ENCODE measurements at places on chromosomes 2 and 18. TPM values are rescaled to one million over a fixed set of nuclear protein-coding genes. Genes with fewer than 3 reads are reported as not detected.

LRP2 gene
- 1.9 TPM for total RNA-seq

C2orf92 gene
- 7.4 TPM for total RNA-seq

RNF125 gene
- total RNA-seq, result 22.2 TPM

CDCA7 gene
- 80.4 TPM for total RNA-seq

SLC9A4 gene
- 0.11 TPM for total RNA-seq

HJURP gene
- total RNA-seq, result 94.6 TPM

NLRC4 gene
- total RNA-seq, result 0.07 TPM

SPATA3 gene
- 1.3 TPM for total RNA-seq

- H3K36me3 ChIP-seq, result no peaks in the 10 kb centered on the region
- H3K27me3 ChIP-seq, result peaks cover 3% of the 10 kb centered on the region
- no peak overlapping the region for H3K27ac ChIP-seq
- no peak for DNase-seq
- H3K4me3 ChIP-seq, result no peak overlapping the region
These were observed 20.5 kb downstream of the CFAP65 start for GRCh38 chr2:219020604-219021365.

- no peaks in the 10 kb centered on the region for H3K36me3 ChIP-seq
- no peak overlapping the region for H3K4me3 ChIP-seq
- H3K27ac ChIP-seq, result no peak overlapping the region
- DNase-seq, result no peak
- H3K4me1 ChIP-seq, result no peaks in the 10 kb centered on the region
- peaks cover 29% of the 10 kb centered on the region for H3K27me3 ChIP-seq
These were observed 56.3 kb upstream of the LAPTM4A start for GRCh38 chr2:20107776-20108175.

- H3K27me3 ChIP-seq, result peaks cover 15% of the 10 kb centered on the region
- H3K36me3 ChIP-seq, result no peaks in the 10 kb centered on the region
- H3K4me3 ChIP-seq, result no peak overlapping the region
- DNase-seq, result no peak
- H3K27ac ChIP-seq, result no peak overlapping the region
These were observed 105.8 kb upstream of the LYPD6 start for GRCh38 chr2:149224543-149224942.

DNA sequence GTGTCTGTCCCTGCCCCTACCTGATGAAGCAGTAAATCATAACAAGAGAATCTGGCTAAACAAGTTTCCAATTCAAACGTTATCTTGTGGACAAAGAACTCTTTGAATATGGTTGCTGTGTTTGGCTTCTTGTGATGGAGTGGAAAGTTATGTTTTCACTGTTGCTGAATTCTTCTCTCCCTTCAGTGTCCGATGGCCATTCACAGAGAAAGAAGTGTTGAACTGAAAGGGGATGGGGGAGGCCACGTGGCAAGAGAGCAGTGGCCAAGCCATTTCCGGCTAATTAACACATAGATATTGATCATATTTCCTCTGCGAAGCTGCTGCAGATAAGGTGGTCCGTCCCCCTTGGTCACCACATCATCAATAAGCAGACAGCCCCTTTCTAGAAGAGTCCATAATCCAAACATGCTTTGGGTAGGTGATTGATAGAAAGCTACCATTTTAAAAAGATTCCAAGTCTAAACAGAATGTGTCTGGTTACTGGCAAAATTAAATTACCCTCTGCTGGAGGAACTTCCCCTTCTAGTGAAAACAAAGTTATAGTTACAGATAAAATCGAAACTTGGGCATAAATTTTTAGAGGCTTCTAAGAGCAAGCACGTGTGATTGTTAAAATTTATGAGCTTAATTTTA, 36.9 kb upstream of the FZD7 start:
- H3K36me3 ChIP-seq, result no peaks in the 10 kb centered on the region
- H3K27me3 ChIP-seq, result no peaks in the 10 kb centered on the region
- H3K27ac ChIP-seq, result no peak overlapping the region
- H3K4me3 ChIP-seq, result no peak overlapping the region
- H3K4me1 ChIP-seq, result no peaks in the 10 kb centered on the region
- DNase-seq, result no peak

GRCh38 chr2:69222953-69223658, 163.9 kb downstream of the GFPT1 start:
- no peaks in the 10 kb centered on the region for H3K36me3 ChIP-seq
- peaks cover 9% of the 10 kb centered on the region for H3K27me3 ChIP-seq
- H3K4me3 ChIP-seq, result no peak overlapping the region
- H3K4me1 ChIP-seq, result no peaks in the 10 kb centered on the region

- no peak for DNase-seq
- H3K27ac ChIP-seq, result no peak overlapping the region
- H3K4me1 ChIP-seq, result peaks cover 3% of the 10 kb centered on the region
- no peaks in the 10 kb centered on the region for H3K27me3 ChIP-seq
- peaks cover 23% of the 10 kb centered on the region for H3K36me3 ChIP-seq
- H3K4me3 ChIP-seq, result no peak overlapping the region
These were observed 28.6 kb downstream of the SIGLEC15 start for GRCh38 chr18:45854036-45854586.

- no peak for DNase-seq
- no peaks in the 10 kb centered on the region for H3K4me1 ChIP-seq
- no peaks in the 10 kb centered on the region for H3K27me3 ChIP-seq
- H3K4me3 ChIP-seq, result no peak overlapping the region
These were observed 136.7 kb upstream of the SPHKAP start for GRCh38 chr2:228318218-228318617.

- no peak for DNase-seq
- H3K36me3 ChIP-seq, result no peaks in the 10 kb centered on the region
- H3K4me1 ChIP-seq, result no peaks in the 10 kb centered on the region
- no peak overlapping the region for H3K27ac ChIP-seq
- H3K27me3 ChIP-seq, result peaks cover 13% of the 10 kb centered on the region
These were observed 168.0 kb downstream of the RPIA start for GRCh38 chr2:88859461-88859860.

- peaks cover 4% of the 10 kb centered on the region for H3K36me3 ChIP-seq
- peak; percentile 60 for DNase-seq
These were observed 14.0 kb downstream of the ALPG start for GRCh38 chr2:232420463-232421188.
